ENCODE measurements at places on chromosomes 4 and X.

DNA sequence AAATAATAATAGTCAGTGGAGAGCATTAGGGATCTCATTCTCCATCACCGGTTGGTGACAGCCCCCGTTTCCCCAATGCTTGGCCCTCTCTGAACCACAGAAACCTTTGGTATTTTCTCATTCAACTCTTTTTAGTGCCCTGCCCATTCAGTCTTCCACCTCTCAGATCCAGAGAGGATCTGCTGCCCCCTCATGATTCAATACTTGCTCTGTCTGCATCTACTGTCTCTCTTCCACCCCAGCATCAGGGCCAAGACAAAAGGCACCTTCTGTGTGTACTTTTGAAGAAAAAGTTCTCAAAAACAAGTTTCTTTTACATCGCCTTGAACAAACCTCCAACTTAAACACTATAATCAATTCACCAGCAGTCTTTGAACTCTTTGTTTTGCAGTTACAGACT is 19.3 kb downstream of the CLTRN start:
- no peak for DNase-seq

- no peak for DNase-seq
Observed at GRCh38 chrX:32496671-32497070, 714.7 kb downstream of the DMD start.

DNA sequence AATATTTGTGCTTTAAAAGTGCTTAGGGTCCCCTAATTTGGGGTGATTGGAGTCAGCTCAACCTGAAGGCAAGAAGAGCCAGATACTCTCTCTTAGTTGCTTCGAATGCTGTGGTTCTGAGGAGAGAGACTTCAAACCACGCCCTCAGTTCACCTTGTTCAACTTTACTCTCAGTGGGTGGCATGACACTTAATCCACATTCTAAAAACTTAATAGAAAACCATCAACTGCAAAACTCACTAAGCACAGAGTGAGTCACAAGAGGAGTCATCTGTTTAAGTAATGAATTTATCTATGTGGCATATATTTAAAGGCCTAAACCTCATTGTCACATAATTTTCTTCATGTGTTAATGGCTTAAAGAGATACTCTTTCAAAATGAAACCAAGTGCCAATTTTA is 99.5 kb upstream of the SLC4A4 start:
- DNase-seq, result no peak

DNA sequence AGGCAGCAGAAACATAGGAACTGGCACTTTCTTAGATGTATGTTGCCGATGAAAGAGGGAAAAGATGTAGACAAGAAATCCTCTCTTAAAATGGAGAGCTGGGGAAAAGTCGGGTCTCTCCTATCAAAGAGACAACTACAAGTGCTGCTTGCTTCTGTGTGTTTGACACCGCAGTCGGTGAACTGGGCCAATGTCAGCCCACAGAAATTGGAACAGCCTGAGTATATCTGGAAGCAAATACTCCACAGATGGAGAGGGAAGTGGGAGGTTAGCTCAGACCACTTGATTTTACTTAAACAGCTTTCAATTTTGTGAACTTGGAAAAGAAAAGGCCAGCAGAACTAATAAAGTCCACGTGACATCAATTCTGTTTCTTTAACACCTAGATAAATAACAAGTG is 230.9 kb upstream of the FAT1 start:
- no peak for DNase-seq

GRCh38 chrX:106220177-106220576 is 52.1 kb downstream of the PWWP3B start:
- DNase-seq, result no peak

GRCh38 chr4:41967392-41967791 is 14.2 kb upstream of the DCAF4L1 start:
- no peak for DNase-seq

DNA sequence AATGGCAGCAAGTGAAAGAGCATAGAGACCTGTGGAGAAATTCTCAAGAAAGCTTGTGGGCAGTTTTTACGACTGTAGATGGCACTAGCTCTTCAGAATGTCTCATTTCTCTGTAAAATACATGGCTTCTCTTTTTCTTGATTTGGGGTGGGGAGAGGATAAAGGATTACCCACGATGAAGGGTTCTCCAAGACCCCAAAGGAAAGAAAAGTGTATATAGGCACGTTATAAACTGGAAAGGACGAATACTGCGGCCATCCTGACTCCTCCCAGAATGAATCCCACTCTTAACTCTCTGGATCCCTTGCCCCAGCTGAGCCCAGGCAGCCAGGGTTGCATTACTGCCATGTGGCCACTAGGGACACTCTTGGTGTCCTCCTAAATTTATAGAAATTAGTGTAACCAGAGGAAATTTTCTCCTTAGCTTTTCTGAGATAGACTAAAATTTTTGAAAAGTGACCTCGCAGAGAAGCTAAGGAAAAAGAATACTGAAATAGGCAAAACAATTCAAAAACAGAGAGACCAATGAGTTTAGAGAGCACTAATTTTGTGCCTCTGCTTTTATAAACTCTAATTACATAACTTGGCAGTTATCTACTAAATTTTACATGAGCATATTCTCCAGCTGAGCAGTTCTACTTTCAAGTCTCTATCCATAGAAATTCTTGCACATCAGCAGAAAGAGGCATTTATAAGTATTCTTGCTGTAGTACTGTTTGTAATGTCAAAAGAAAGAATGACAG is 37.8 kb upstream of the PCDH19 start:
- DNase-seq, result no peak

DNA sequence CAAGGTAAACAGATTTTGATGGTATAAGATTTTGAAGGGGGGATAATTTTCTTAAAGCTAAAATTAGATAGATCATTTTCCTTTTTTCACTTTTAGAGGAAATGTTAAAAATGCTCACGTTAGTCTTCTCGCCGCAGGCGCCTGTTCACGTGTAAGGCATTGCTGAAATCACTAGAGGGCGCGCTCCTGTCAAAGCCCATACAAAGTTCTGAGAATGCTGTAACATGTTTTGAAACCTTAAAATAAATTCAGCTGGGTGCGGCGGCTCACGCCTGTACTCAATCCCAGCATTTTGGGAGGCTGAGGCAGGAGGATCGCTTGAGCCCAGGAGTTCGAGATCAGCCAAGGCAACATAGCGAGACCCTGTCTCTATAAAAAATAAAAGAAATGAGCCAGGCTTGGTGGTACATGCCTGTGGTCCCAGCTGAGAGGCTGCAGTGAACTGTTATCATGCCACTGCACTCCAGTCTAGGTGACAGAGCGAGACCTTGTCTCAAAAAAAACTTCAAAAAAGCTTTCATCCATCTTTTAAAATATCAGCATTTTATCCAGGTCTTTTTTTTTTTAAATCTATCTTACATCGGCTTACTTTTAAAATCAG is 138.0 kb downstream of the RBMX2 start:
- DNase-seq, result no peak

- no peak for DNase-seq
Observed at GRCh38 chr4:61994036-61994435, 793.9 kb downstream of the ADGRL3 start.

- no peak for DNase-seq
Observed at GRCh38 chr4:102541697-102542096, 40.5 kb downstream of the NFKB1 start.

GRCh38 chr4:185738820-185739219 is 73.2 kb downstream of the SORBS2 start:
- DNase-seq, result no peak

- no peak for DNase-seq
Observed at GRCh38 chr4:53043055-53043454, 180.9 kb downstream of the RASL11B start.

DNA sequence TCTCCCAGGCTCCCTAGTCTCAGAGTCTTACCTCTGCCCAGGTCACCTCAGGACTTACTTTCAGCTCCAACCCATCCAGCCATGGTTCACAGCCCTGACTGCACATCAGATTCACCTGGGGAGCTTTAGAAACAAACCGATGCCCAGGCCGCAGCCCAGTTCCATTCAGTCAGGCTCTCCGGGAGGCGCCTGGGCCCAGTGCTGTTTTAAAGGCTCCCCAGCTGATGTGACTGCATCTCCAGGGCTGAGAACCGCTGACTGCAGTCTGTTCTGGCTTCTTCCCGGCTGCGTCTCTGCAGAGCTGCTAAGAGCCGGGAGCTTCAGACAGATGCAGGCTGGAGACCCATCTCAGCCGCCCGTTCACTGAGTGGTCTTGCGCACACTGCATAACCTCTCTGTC is 44.4 kb upstream of the LGI2 start:
- no peak for DNase-seq

GRCh38 chrX:135707880-135708279 is 5.6 kb upstream of the CT45A1 start:
- no peak for DNase-seq

- DNase-seq, result no peak
Observed at GRCh38 chr4:177047851-177048174, 255.1 kb upstream of the VEGFC start.

GRCh38 chr4:123301923-123302322 is 94.7 kb upstream of the SPRY1 start:
- DNase-seq, result no peak

DNA sequence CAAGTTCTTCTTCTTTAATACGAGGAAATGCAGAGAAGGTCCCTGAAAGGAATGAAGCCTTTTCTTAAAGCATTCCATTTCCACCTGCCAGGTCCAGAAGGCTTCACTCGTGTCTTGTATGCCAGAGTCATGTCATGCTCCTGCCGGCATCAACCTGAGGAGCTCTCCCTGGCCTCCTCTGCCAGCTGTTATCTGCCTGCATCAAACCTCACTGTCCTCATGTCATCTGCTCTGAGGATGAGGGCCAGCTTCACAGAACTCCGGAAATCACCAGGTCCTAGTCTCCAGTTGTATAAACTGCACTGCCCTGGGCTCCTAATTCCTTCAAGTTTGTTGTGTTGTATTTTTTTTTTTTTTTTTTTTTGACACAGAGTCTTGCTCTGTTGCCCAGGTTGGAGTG is 20.0 kb upstream of the S100G start:
- no peak for DNase-seq

DNA sequence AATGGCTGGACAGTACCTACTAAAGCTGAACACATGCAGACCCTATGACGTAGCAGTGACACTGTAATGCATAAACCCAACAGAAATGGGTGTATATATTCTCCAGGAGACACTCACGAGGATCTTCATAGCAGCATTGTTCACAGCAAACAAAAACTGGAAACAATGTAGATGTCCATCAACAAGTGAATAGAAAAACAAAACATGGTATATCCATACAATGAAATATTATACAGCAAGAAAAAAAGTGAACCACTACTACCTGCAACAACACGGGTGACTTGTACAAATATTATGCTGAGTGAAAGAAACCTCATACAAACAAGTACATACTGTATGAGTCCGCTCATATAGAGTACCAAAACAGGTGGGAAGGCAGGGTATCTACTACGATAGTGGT is 16.5 kb downstream of the ARHGEF6 start:
- no peak for DNase-seq
